Smooth muscle cell of trachea (primary cell): ENCODE measurements at places on chromosomes 13 and 19. TPM values are rescaled to one million over a fixed set of nuclear protein-coding genes. Genes with fewer than 3 reads are reported as not detected.

APC2 gene
- 0.29 and 0.83 TPM in 2 replicates for total RNA-seq

GFY gene
- total RNA-seq = not detected in 2 replicates

GPR183 gene
- not detected in 2 replicates for total RNA-seq

CBLC gene
- not detected in 2 replicates for total RNA-seq

SERPINE3 gene
- total RNA-seq = not detected in 2 replicates

NXNL1 gene
- total RNA-seq = not detected in 2 replicates

SHC2 gene
- 1.0 and 10.3 TPM in 2 replicates for total RNA-seq

MEIOSIN gene
- total RNA-seq = not detected in 2 replicates

ZGLP1 gene
- 0.29 and 0.50 TPM in 2 replicates for total RNA-seq
